OCI-M1 (cell line): ENCODE measurements at places on chromosomes 11 and 22.

DNA sequence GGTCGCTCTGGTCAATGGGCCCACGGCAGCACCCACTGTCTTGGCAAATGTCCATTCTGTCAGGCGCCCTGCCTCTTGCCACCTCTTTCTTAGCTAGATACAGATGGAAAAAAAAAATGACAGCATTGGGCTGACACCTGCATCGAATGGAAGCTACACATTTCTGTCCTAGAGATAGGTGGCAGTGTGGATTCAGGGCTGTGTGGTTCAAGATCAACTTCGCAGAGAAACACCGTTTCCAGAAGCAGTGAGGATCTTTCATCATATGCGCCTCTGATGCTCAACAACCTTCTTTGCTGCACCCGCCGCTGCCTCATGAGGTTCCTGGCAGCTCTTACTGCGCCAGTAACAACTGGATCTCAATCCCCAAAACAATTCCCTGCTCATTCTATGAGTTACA, 236.3 kb downstream of the KIRREL3 start:
- peak; percentile 16 for DNase-seq

DNA sequence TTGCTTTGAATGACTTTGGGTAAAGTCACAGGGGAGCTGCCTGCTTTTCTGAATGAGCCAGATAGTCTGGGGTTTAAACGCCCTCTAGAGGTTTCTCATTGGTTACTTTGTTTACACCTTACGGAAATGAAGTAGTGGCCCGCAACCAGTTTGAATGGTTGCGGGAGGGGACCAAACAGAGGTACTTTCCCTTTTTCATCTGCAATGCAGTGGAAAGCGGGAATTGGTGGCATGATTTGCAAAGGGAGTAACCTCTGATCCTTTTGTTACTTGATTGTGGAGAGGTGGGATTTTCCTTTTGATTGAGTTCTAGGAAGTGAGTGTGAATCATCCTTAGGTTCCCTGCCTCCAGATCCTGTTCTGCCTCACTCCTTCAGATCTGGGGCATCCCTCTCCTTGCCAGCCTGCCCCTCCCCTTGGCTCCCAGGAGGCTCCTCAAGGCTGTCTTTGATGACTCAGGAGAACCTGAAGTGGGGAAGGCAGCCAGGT, 15.9 kb upstream of the GLYATL1 start:
- DNase-seq = peak; percentile 60

DNA sequence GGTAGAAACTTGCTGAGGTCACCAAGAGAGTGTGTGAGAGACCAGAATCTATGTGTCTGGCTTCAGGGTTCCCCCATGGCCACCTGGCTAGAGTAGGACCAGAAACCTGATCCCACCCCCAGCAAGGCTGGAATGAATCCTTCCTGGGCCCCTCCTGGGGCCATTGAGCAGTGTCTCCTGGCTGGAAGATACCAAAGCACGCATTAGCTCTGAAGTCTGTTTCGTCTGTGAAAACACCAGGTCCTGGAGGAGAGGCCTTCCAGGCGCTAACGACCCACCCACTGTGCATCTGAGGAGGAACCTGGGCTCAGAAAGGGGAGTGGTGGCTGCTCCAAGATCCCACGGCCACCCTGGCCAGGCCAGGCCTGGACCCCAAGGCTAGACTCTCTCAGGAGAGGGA, 15.5 kb upstream of the TSKU start:
- DNase-seq = no peak

DNA sequence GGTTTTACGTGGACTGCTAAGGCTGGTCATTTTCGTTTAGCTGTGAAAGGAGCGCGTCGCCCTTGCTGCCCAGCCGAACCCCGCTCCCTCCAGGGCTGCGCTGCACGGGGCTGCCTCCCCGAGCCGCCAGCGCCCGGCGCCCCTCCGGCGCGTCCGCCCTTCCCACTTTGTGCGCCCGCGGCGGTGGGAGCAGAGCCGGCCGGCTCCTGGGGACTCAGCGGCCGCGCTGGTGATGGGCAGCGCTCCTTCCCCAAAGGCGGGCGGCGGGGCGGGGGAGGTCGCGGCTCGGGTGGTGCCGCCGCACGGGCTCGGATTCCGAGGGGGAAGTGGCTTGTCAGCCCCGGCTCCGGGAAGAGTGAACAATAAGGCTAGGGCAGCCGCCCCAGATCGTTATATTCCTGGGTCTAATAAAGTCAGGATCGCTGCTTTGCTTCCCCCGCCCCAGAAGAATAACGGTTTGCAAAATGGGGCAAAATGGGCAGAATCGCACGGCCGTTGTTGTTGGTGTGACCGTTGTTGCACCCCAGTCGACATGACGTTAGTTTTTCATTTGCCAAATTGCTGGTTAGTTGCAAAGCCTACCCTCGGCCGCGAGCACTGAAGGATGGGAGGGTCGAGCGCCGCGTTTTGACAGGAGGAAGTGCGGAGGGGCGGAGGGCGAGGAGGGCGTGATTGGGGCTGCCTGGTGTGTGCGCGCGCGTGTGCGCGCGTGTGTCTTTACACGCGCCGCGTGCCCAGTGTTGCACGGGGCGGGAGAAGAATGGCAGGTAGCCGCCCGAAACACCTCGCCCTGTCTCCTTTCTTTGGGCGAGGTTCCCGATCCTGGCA, 745 bp downstream of the NCAM1 start:
- no peak for DNase-seq

DNA sequence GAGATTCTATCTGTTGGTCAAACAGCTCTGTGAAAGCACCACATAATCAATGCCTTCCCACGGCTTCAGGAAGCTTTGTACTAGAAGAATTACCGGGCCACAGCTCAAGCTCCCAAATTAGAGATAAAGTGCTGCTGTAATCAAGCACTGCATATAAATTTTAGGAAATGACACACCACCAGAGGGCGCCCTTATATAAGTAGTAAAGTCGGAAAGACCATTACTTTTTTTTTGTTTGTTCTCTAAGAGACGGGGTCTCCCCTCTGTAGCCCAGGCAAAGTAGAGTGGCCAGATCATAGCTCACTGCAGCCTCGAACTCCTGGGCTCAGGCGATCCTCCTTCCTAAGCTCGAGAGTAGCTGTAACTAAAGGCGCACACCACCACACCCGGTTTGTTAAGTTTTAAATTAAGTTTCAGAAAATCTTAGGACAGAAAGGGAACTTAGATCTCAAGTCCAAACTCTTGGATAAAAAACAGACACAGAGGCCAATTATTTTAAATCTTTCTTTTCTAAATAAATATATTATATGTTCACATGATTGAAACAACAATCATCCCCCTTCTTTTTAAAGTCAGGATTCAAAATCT, 32.6 kb downstream of the PRCP start:
- DNase-seq = peak; percentile 99

DNA sequence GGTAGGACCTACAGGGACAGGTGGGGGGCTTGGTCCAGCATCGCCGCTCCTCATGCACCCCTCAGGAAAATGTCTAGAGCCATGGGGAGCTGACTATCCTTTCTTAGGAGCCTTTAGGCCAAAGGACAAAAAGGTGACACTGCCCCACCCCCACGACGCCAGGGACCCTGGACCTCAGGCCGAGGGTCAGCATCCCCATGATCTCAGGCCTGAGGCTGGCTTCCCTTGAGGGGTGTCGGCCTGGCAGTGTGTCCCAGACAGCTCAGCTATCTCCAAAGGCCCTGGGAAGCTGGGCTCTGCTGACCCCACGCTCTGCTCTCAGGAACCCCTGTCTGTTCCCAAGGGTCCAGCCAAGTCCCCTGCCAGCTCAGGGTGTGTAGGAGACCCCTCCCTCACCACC, 16.3 kb downstream of the MRGPRG start:
- no peak for DNase-seq

DNA sequence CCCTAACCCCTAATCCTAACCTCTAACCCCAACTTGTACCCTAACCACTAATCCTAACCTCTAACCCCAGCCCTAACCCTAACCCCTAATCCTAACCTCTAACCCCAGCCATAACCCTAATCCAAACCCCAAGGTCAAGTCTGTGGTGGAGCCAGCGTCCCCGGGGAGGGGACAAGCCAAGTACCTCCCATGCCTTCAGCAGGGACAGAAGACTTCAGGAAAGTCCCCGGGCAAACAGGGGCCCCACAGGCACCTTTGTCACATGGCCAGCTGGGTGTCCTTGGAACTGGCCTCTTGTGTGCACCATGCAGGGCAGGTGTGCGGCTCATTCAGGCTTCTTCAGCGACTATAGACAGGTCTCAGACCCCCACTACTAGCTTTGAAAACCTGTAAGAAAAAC, 555.8 kb downstream of the BRD1 start:
- no peak for DNase-seq

- DNase-seq = no peak
Measured at GRCh38 chr11:117992620-117993019, 6.4 kb downstream of the IL10RA start.

- no peak for DNase-seq
Measured at GRCh38 chr22:29219881-29220670, 14.4 kb downstream of the EMID1 start.

GRCh38 chr11:41999066-41999465, 539.6 kb upstream of the LRRC4C start:
- no peak for DNase-seq

DNA sequence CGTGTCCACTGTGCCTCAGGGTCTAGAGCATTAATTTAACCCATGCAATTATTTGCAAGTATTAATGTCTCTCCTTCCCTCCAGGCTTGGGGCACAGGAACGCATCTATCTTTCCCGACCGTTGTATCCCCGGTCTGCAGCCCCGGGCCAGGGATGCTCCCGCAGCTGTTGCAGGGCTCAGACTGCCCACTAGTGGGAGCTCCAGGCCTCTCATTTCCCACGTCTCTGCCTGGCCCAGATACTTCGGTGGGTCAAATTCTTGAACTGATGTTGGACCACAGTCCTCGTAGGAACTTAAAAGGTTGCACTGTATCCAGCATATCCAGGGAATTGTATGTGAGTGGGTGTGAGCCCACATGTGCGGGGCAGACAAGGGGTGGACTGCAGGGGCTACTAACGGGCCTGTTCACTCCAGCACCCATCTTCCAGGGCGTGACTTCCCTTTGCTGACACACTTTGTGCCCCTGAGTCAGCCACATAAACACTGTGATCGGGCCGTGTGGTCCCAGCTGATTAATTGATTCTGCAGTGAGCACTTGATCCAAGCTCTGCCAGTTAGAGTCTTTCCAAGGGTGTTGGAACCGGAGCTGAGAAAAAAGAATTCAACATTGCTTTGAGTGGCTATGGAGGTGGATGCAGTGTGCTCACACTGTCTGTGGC, 451.3 kb downstream of the TBC1D22A start:
- peak; percentile 52 for DNase-seq

- DNase-seq = no peak
Measured at GRCh38 chr11:18798799-18799469, 7.3 kb upstream of the PTPN5 start.

DNA sequence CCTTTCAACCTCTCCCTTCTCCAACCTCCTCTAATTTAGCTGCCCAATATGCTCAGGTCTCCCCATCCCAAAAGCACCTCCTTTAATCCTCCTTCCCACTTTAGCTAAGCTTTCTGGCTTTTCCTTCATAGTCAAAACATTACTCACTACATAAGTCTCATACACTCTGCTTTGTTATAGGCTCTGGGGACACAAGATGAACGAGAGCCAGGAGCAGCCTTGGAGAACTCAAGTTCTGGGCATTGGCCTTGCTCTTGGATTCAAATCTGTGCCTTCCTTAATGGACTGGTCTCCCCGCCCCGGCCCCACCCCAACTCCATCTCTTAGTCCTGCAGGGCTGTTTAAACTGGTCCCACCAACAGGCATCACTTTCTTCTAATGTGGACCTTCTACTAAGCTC, 11.4 kb upstream of the HPX start:
- DNase-seq = no peak
